ENCODE measurements at places on chromosomes 11 and 22. TPM values are rescaled to one million over a fixed set of nuclear protein-coding genes. Genes with fewer than 3 reads are reported as not detected.

GRCh38 chr11:57484141-57484710 is 23.9 kb downstream of the RTN4RL2 start:
- no peak for DNase-seq

DNA sequence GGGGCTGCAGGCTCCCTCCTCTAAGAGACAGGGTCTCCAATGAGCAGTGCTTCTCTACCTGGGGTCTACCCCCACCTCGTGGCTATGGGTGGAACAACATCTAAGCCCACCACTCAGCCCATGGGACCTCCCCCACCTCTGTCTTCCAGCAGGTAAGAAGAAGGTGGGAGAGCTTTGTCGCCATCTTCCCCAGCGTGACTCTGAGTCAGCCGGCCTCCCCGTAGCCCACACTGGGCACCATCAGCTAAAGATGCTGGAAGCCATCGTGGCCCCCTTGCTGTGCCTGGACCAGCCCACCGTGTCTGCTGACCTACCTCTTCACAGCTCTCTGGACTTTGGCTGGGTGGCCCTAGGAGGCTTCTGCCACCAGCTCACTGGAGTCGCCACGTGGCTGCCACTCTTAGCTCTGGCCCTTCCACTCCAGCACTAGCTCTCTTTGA is 944 bp downstream of the C11orf86 start:
- DNase-seq, result no peak

GRCh38 chr22:48415520-48415919 is 1412.2 kb downstream of the BRD1 start:
- DNase-seq, result no peak

DNA sequence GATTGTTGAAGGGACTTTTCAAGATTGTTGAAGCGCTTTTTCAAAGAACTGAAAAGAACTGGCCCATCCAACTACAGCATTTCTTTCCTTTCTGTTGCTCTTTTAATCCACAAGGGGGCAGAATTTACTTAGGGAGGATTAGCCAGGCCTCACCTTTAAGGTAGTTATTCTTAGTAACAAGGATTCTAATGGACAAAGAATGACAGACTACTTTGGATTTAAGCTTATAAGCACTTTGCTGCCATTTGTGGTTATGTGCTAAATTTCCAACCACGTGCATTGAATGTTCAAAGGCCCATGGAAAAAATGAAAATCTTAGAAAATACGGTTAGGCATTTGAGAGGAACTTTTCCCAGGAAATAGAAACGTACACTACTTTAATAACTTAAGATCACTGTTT is 49.5 kb upstream of the HSPA8 start:
- no peak for DNase-seq

DNA sequence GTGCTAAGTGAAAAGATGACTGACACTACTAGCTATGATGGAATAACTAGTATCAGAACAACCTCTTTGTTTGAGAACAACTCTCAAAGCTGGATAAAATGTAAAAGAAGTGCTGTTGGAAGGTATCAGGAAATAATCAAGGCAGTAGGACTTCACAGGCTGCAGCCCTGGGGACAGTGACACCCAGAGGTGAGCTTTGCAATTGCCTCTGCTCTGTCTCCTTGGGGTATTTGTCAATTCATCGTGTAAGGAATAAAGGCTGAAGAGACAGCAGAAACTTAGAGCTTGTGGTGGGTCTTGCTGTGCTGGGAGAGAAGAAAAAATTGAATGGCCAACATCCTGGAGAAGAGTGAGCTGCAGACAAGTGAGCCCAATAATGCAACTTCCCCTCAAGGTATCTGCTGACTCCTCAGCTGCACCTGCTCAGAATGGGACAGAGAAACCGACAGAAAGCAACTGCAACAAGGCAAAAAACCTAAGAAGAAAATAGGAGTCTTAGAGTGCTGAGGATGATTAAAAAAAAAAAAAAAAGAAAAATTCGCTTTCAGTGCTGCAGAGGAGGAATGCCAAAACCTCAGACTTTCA is 141.1 kb downstream of the RCN1 start:
- no peak for DNase-seq

- no peak for DNase-seq
Measured at GRCh38 chr22:50091092-50091768, 1.4 kb downstream of the MOV10L1 start.

DNA sequence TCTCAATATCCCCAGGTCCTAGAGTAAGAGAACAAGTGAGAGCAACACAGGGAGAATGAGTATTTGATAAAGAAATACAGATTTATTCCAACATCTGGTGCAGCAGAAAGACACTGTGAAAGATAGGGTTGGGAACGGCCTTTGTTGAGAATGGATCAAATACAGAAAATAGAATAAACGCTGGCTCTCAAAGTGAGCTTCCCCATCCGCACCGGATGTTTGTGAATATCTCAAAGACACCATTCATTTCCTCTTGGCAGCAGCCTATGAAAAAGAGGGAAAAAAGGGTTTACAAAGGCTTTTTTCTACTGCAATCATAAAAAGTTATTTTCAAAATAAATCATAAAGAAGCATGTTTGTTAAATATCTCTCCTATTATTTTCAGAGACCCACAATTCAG is 279.3 kb downstream of the CASP12 start:
- no peak for DNase-seq

DNA sequence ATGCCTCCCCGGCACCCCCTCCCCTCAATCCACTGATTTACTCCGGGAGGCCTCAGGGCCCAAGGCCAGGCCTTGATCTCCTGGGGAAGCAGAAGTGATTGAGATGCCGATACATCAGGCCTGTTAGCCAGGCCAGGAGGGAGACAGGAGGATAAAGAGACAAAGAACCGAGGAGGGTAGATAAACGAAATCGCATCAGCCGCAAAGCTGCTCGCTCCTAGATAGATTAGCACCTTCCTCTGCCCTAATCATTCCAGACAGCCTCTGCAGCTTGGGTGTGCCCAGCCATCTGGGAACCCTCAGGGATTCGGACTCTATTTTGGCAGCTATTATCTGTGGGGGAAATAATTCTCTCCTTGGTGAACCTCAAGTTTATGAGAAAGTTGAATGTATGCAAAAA is 121.2 kb downstream of the ABTB2 start:
- DNase-seq, result no peak

DNA sequence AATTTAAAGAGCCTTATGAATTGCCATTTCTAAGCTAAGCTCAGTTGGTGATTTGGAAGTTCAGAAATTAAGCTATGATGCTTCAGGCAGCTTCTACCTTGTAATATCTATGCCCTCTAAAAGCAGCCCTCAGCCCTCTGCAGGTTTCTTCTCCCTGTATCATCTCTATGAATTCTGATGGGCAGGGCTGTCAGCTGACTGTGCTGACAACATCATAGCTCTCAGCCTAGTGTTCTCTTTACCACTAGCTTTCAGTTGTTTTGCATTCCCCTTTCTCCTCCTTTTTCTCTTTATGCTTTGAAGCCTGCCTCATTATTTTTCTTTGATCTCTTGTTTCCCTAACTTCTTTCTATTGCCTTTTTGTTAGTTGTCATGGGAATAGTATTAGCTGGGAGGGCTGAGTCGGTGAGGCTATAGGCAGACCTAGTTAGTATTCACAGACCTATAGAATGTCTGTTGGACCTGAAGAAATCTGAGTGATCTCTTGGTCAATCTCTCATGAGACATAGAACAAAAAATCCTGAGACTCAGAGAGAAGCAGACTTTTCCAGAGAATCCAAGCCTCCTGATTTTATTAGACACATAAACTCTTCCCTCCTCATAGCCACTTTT is 535.4 kb downstream of the RAB38 start:
- DNase-seq, result no peak

GRCh38 chr11:47021965-47022364 is 85.4 kb downstream of the CSTPP1 start:
- DNase-seq, result no peak

GRCh38 chr22:24086310-24086709 is 75.2 kb downstream of the CABIN1 start:
- DNase-seq, result no peak

DNA sequence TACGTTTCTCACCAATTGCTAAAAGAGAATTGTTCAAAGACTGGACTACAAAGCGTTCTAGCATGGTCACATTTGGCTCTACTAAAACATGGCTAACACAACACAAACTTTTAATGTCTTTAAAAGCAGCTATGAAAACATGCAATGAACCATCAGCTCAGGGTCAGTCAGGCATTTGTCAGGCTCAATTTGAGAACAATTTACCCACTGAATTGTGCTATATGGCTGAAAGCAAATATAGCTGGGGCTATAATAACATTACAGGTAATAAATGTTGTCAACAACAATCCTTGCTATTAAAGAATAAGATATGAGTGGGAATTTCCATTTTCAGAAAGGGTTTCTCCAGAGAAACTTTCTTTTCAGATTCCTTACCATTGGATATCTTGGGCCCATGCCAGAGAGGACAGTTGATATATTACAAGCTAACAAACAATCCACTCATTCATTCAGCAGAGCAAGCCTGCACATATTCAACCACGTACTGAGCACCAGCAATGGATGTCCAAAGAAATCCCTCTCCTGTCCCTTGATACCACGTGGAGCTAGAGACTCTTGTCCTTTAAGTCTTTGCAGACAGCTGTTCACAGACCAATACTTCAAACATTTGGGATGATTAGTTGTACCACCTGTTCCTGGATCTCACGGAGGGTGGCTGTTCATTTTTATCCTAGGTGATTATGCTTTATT is 82.5 kb upstream of the DDI1 start:
- no peak for DNase-seq

DNA sequence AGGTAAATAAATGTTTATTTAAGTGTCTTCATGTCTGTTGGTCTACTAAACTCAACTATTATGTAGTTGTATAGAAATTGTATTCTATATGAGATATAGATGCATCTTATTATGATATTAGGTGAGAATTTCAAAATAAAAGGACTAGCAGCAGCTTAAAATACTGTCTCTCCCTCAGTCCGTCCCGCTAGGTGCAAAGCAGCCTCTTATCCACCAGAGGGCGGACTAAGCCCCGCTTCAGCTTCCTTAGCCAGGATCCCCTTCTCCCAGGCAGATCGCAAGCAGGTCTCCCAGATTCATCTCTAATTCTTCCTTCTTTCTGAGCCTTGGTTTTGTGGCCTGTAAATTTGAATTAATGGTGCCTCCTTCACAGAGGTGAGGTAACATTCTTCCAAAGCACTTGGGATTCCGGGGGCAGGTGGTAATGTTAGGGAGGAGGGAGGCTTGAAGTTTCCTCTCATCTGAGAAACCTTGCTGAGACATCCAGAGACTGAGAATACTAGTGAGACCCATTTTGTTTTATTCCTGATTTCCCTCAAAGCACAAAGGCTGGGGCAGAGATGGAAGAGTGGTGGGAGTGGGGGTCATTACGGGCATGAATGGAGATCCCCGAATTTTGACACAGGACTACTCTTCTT is 13.5 kb upstream of the INSC start:
- peak; percentile 52 for DNase-seq

- DNase-seq, result no peak
Measured at GRCh38 chr11:132062031-132062430, 691.6 kb downstream of the NTM start.

GRCh38 chr11:10480760-10481159 is 25.7 kb downstream of the AMPD3 start:
- no peak for DNase-seq

DNA sequence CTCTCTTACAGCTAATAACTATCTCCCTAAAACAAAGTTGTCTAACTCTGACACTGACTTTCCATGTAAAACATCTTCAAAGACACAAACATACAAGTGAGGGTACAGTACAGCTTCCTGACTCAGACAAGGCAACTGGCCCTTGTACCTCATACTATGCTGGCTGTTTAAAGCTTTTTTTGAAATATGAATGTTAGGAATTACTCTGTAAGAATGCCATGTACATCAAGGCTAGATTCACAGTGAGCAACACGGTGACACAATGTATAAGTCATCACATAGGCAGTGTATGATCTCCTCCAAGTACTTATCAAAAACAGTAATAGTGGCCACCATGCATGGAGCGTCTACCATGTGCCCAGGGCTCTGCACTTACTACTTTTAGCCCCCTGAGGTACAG is 28.6 kb downstream of the ALG8 start:
- DNase-seq, result no peak

DNA sequence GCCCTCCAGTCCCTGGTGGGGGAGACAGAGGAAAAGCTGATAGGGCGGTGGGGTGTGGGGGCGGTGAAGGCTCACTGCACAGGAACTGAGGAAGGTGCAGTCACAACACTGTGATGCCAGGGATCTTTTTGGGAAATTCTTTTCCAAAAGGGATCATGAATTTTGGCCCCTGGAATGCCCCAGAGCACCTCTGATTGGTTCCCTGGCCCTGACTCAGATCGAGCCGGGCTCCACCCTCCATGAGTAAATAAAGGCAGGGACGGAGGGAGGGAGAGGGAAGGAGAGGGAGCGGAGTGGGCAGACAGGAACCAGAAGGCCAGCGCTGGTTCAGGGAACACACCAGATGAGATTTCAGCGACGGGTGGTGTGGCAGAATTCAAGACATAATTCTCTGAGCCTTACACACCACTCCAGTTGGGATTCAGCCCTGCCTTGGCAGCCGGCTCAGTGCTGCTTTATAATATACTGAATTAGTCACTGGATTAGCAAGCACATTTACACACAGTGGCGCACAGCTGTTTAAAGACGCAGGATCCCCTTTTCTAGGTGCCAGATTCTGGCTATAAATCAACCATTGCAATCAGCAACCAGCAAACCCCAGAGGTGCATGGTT is 80.3 kb downstream of the ETS1 start:
- DNase-seq, result peak; percentile 88

GRCh38 chr11:35034401-35034800 is 104.6 kb upstream of the CD44 start:
- DNase-seq, result no peak

DNA sequence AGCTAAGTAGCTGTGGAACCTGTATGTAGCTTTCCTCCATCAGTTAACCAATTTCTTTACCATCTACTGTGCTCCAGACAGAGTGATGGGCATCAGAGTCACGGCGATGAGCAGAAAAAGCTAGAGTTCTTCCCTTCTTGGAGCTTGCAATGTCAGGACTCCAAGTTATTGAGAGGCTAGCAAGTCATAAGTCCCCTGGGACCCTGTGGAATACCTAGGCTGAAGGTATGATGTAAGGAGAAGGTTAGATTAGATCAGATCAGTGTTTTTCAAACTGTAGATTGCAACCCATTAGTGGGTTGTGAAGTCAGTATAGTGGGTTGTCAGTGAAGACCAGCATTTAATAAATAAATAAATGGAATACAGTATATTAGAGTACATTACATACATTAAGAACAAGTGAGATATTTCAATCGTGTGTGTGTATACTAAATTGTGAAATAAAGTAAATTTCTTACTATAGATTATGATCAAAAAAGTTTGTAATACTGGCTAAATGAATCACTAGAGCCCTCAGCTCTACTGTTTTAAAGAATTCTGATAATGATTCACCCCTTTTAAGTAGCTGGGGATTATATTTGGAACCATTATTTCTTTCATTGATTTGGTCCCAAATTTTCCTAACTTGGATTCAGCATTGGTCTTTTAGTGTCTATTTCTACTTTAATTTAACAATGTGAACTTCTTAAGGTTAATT is 52.3 kb downstream of the RASSF10 start:
- no peak for DNase-seq

- DNase-seq, result no peak
Measured at GRCh38 chr11:103055221-103055890, 36.6 kb downstream of the DCUN1D5 start.

- no peak for DNase-seq
Measured at GRCh38 chr22:32389685-32390084, 22.4 kb downstream of the RTCB start.

The ASCL3 gene
- total RNA-seq, result not detected

The TCN2 gene
- total RNA-seq, result 21.3 TPM

The MCHR1 gene
- 0.21 TPM for total RNA-seq

The F2 gene
- not detected for total RNA-seq
